ENCODE measurements at places on chromosomes 5 and 9.

- DNase-seq = no peak
Measured at GRCh38 chr5:135713161-135713915, 121.1 kb upstream of the SLC25A48 start.

DNA sequence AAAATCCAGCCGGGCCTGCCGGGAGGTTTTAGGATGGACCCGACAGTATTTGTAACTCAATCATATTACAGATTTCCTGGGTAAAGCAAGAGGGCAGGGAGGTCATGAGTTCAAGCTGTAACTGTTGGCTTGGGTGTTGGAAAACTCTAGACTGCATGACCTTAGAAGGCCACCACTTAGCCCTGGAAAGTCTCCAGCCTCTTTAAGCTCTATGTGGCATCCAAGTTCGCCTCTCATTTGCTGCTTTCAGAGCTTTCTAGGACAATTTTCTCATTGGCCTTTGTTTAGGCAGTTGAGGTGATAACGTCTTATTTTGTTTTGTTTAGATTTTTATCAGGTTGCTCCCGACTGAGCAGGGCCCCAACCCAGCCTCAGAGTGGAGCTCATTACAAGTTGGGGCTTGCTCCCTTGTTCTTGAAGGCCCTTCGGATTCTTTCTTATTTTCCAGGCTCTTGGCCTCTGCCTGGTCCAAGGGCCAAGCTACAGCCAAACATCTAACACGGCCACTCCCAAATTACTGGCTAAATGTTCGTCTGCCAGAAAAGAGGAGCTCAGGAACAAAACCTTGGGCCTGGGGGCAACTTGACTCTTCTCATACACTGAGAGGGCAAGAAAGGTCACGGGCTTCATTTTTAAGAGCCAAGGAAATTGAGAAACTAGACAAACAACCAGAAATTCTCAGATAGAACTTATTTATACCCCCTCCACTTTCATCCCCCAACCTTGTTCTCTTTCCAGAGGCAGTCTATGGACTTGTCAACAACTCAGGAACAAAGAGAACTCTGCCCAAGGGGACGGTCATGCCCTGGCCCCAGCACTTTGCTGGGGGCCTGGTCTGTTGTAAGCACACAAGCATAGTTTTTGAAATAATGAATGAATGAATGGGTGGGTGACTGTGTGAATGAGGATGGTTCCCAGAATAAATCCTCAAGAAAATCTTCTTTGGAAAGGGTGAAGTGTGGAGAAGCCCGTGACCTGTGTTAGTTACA lies 526.9 kb downstream of the BNC2 start:
- DNase-seq = no peak

- DNase-seq = no peak
Measured at GRCh38 chr5:165309446-165309845, 1804.0 kb downstream of the MAT2B start.

DNA sequence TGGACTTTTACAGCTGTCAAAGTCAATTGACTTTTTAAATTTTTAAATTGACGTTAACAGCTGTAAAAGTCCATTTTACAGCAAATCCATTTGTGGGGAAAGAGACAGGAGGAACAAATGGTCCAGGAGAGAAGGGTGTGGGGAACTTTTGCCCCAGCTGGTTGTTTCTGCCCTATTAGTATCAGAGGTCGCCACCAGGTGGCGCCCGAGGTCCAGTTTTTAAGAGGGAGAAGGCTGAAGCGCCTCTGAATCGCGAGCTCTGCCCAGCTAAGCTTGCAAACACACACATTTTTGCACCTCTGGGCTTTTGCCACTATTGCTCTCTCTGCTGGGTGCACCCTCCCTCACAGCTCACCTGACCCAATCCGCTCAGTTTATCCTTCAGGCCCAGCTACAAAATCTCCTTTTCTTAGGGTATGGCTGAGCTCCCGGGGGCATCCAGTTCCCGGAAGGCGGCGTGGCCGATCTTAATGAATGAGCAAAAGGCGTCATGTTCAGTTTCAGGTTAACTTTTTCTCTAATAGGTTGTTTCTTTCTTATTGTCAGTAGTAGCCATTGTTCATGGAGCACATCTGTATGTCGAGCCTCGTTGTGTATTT lies 6.3 kb upstream of the TTLL11 start:
- DNase-seq = peak; percentile 81

- no peak for DNase-seq
Measured at GRCh38 chr5:66633754-66634153, 37.6 kb downstream of the MAST4 start.

DNA sequence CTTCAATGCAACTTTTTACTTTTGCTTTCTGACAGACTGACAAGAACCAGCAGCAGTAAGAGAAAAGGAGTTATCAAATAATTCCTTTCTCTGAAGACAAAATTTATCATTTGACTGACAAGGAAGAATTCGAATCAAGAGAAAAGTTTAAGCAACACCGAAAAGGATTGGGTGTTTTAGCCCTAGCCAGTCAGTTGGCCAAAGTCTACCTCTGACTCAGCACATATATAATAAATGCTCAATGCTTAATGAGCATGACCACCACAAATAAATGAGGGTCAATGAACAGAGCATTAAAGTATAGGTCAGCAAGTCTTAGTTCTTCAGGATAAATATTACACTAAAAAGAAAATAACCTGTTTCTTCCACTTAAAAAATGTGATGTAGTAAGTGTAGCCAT lies 1603.5 kb upstream of the C9orf72 start:
- DNase-seq = no peak

GRCh38 chr9:137194909-137195308 lies 5.6 kb downstream of the TPRN start:
- no peak for DNase-seq

DNA sequence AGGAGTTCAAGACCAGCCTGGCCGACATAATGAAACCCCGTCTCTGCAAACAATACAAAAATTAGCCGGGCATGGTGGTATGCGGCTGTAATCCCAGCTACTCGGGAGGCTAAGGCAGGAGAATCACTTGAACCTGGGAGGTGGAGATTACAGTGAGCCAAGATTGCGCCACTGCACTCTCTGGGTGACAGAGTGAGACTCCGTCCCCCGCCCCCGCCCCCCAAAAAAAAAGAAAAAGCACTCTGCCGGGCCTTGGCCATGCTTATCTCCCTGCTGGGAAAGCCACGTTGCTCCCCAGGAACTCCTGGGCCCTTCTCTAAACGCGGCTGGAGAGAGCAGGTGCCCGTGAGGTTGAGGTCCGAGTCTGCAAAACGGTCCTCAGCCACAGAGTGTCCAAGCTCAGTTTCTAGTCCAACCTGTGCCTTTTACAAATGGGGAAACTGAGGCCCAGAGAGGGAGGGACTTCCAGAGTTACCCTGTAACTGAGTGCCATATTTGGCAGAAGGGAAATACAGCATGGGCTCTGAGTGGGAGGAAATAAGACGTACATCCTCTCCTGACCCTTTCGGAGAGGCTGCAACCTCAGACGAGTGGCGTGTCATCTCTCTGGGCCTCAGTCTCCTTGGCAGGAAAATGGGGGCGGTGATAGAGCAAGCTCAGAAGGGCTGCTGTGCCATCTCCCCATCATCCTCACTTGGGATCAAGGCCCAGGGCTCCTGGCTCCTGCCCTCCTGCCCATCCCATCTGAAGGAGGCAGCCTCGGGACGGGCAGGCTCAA lies 6.6 kb upstream of the PHYHD1 start:
- no peak for DNase-seq

DNA sequence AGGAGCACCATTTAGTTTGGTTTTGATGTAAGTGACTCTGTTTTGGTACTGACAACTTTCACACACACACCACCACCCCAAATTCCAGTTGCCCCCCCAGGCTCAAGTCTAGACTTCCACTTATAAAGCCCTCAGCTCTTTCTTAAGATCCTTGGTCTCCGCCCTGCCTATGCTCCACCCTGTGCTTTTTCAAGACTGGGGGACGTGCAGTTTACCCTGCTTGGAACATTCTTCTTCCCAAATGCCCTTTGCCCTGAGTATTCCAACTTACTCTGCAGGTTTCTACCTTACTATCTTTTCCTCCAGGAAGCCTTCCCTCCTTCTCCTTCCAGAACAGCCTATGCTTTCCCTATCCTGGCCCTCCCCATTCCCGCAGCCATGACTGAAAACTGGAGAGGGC lies 1.5 kb upstream of the TRIM14 start:
- DNase-seq = no peak

GRCh38 chr5:126284977-126285696 lies 138.1 kb upstream of the GRAMD2B start:
- no peak for DNase-seq

- DNase-seq = no peak
Measured at GRCh38 chr5:1767524-1768282, 31.9 kb downstream of the MRPL36 start.

DNA sequence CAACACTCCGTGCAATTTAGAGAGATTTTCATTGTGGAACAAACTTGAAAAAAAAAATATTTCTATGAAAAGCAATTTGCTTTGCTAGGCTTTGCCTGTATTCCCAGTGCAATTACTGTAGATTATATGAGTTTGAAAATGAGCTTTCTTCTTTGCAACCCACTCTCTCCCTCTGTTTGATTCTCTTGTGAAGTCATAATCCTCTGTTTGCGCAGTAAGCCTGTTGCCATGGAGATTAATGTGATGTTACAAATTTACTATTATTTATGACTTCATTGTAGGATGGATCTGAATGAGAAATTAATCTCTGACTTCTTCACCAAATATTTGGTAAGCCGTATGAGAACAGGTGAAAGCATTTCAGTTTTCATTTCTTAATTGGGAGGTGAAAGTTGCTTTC lies 320.3 kb downstream of the SPATA31D1 start:
- DNase-seq = no peak

DNA sequence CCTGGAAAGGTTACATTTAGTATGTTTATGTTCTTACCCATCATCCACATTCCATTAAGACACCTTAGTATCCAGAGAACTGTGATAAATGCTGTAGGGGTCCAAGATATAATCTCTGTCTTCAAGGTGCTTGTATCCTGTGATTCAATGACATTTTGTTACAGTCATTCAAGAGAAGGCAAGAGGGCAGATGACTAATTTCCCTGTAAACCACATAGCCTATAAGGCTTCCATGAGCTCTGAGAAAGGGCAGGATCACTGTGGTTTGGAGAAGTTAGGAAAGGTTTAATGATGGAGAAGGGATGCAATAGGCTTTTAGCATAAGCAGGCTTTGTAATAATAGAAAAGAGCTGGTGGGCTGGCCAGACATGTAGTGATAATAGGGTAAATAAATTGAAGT lies 40.0 kb downstream of the PAPPA start:
- DNase-seq = no peak

DNA sequence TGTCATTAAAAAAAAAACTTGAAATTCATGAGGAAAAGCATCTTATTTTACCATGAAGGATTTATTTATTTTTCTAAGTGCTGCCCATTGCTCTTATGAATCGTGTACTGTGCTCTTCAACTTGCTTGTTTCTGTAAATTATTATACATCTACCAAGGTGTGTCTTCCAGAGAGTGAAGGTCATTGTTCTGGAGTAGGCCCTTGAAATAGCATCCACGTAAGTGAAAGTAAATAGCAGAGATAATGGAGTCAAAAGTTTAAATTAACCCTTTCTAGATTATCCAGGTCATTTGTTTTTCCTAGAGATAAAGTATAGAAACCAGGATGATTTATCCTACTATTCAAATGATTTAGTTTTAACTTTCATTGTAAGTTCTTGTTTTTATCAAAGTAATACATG lies 473.1 kb downstream of the DIRAS2 start:
- no peak for DNase-seq

GRCh38 chr5:125457617-125458016 lies 711.2 kb upstream of the ZNF608 start:
- no peak for DNase-seq

DNA sequence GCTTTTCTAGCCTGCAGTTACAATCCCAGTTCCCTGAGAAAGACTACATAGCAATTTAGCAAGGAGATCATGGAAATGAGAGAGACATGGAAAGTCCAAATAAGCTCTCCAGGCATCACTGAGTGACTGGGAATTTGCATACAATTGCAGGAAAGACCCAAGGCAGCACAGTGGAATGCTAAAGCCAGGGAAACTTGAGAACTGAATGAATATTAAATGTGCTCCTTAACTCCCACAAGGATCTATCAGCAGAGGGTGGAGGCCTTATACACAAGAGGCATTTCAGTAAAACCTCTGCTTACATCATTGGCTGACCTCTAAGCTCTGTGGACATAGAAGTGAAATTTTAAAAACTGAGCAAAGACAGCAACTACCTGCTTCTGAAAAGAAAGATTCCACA lies 355.6 kb upstream of the DAB2 start:
- DNase-seq = no peak

DNA sequence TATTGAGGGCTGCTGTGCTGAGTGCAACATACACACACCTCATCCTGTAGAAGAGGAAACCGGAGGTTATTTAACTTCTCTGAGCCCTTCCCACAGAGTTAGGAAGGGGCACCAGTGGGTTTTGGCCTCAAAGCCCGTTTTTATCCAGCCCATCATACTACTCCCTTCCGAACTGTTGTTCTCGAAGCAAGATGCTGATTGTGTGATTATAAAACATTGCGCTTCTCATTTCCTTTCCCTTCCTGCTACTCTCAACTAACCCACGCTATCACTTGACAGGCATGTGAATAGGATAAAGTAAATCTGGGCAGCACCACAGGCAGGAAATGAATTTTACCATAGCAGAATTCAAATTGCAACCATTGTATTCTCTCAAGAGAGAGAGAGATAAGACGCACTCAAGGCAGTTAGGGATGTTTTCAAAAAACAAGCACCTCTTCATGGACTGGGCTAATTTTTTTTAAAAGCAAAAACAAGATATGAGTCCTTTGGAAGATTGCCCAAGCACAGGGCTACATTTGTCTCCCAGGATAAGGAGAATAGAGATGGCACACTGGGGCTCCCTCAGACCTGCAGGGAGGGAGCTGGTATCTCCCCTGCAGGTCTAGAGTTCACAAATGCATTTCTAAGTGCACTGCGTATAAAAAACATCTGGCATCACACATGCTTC lies 52.6 kb downstream of the GNA14 start:
- DNase-seq = no peak

GRCh38 chr5:127671218-127671617 lies 22.3 kb downstream of the CTXN3 start:
- no peak for DNase-seq

DNA sequence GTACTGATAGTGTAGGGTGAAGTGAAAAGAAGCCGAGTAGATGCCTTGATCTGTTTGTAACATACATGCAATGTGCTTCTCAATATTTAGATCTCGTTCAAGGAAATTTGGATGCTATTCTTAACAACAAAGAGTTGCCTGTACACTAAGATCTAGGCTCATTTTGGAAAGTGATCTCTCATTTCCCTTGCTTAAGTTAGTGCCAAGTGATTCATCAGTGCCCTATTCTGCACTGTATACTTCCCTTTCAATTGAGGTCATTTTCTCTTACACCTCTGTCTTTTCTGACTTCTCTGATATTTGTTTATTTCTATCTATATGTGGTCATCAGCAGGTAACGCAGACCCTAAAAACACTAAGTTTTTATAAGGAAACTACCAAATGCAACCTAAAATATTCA lies 528.6 kb upstream of the PTPRD start:
- DNase-seq = no peak

DNA sequence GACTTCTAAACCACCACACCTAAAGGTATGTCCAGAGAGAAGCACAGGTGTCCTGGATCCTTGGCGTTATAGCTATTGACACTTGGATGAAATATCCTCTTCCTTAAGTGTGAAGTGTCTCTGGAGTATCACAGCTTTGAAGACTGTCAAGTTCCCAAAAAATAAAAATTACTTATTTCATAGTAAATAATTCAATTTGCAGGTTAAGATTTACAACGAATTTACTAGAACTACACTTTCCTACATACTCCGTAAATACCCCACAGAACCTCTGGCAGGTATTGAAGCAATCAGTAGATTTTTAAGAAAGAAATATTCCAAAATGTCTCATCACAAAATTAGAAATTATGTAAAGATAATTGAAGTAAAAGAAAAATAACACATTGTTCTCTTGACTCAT lies 27.1 kb upstream of the POC5 start:
- DNase-seq = no peak

- no peak for DNase-seq
Measured at GRCh38 chr5:151684690-151685361, 1.9 kb downstream of the SPARC start.
